Activated naive CD8-positive, alpha-beta T cell treated with anti-CD3 and anti-CD28 coated beads for 36 hours (primary cell): ENCODE measurements at places on chromosomes 6 and 20. TPM values are rescaled to one million over a fixed set of nuclear protein-coding genes. Genes with fewer than 3 reads are reported as not detected.

DNA sequence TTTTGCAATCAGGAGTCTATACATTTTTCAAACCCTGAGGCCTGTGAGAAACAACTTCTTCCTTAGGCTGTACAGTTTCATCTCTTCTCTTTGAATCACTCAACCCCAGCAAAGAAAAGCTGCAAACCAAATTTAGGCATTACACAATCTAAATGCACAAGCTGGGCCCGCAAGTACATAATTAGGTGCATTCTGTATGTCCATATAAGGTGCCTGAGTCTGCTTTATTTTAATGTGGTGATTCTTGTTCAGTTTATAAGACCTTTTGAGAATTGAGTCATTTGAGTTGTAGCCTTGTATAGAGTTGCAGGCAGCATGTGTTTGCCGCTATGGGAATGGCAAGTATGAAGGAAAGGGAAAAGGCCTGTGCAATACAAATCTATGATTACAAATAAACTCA, 709.6 kb upstream of the MARCKS start:
- DNase-seq = no peak

GRCh38 chr20:48656661-48657211, 171.1 kb downstream of the PREX1 start:
- DNase-seq = no peak

DNA sequence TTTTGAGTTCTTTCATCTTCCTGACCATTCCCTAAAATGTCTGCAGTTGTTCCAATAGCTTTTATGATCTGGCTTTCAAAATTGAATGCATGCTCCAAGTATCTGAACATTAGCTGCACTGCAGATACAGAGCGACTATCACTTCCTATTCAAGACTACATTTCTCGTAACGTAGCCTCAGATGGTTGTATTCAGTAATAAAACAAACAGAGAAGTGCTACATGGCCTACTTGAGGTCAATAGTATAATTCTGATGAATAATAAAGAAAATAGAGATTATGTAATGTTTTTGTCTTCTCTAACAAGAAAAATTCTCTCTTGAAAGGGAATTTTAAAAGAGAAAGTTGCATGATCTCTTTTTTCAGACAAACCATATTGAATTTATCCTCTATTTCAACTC, 333.9 kb upstream of the IRAK1BP1 start:
- DNase-seq = no peak

The SAMD5 gene
- not detected for total RNA-seq

The RCAN2 gene
- total RNA-seq = not detected

The OARD1 gene
- 44.2 TPM for total RNA-seq

DNA sequence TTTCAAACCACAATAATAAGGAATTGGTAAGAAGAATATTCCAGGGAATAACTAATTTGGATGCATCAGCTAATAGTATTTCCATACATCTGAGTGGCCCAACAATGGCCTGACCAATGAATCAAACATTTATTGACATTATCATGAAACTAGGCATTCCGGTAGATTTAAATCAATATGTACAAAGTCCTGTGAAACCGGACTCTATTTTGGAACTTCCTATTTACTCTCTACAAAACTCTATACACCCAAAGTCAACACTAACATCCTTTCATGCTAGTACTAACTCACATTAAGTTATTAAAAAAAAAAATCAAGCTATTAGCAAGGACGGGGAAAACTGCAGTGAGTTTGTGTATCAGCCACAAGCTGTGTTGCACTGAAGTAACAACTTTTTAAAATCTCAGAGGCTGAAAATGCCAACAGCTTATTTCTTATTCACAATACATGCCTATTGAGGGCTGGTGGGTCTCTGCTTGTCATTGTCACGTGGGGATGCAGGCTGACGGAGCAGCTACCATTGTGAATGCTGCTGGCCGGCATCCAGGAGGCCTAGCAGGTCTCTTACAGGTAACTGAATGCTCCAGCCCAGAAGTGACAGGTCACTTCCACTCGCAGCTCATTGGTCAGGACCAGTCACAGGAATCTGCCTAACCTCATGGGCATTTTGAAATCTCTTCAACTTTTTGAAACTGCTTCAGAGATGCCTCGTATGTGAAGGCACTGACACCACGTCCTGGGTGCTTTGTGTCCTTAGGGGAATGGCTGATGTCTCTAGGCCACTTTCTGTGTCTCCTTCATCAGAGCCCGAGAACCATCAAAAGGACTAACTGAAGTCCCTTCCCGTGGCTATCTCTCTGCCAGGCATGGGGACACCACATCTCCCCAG, 76.3 kb downstream of the SLC22A23 start:
- no peak for DNase-seq

DNA sequence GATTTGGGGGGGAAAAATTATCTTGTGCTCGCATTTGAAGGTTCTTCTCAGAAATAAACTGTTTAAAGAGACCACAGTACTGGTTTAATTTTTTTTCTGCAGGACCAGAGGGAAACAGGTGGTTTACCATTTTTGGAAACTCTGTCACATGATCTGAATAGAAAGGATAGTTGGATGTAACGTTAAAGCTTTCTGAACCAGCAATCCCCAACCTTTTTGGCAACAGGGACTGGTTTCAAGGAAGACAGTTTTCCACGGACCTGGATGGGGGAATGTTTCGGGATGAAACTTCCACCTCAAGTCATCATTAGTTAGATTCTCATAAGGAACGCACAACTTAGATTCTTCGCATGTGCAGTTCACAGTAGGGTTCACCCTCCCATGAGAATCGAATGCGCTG, 50.4 kb downstream of the MCM8 start:
- no peak for DNase-seq

The PHACTR1 gene
- total RNA-seq = 0.58 TPM

GRCh38 chr6:137214931-137215330, 4.3 kb downstream of the IFNGR1 start:
- DNase-seq = no peak

The ACTL10 gene
- 4.1 TPM for total RNA-seq

DNA sequence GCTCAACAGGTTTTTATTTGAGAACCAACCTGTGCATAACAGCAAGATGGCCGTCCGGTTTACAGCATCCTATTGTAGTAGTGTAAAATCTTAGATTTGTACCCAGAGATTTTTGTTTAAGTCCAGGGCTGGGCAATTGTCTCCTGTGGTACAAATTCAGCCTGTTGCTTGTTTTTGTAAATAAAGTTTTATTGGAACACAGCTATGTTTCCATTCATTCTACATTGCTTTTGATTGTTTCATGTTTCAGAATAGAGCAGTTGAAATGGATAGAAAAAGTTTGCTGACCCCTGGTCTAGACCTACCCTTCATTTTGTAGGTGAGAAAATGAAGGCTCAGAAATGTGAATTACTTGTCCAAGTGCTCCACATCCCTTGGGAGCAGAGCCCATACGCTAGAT, 8.5 kb downstream of the SMPDL3A start:
- DNase-seq = no peak

GRCh38 chr20:31680286-31681127, 42.2 kb downstream of the BCL2L1 start:
- no peak for DNase-seq

The ADGRF5 gene
- total RNA-seq = not detected

DNA sequence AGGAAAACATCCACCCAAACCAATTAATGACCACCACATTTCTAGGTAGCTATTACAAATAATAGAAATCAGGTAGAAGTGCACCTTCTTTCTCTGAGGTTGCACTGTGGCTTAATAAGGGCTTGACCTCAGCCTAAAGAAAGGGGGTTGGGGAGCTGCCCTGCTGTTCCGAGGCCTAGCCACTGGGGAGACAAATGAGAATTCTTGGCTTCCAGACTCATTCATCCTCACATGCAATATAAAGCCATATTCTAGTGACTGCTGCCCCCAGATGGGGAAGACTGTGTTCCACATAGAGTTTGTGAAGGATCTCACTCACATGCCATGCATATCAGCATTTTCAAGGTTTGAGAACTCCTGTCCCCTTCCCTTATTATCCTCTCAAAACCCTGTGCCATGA, 22.9 kb downstream of the SAYSD1 start:
- DNase-seq = no peak

GRCh38 chr6:157714153-157714490, 108.9 kb upstream of the SNX9 start:
- DNase-seq = no peak

DNA sequence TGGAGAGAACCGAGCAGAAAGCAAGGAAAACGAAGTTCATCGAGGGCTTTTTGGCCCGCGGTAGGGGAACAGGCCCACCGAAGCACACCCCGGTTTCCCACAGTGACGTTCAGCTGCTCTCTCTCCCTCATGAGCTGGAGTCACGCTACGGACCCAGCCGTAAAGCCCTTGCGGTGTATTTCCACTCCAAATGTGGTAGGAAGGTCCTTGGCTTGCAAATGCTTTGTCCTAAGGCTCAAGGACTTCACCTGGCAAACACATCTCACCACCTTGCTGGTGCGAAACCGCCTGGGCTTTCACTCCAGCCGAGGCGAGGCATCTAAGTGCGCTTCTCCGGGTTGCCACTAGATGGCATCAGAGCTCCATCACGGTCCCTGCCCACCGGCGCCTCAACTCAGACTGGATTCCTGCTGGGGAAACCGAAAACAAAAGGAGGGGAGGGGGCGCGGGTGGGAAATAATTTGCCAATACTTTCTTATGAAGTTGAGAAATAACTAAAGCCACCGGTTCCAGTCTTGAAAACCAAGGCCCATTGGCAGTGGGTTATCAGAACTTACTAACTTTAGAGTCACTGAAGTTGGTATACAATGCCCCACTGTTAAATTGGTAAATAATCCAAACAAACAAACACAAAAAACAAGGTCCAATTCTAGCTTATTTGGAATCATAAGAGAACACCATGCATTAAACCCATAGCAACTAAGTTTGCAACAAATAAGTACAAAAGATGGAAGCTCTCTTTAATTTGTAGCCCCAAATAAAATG, 13.4 kb upstream of the FOXC1 start:
- DNase-seq = peak; percentile 58

The APOM gene
- total RNA-seq = 5.1 TPM

- no peak for DNase-seq
Measured at GRCh38 chr6:8041913-8042583, 22.1 kb downstream of the BLOC1S5 start.

DNA sequence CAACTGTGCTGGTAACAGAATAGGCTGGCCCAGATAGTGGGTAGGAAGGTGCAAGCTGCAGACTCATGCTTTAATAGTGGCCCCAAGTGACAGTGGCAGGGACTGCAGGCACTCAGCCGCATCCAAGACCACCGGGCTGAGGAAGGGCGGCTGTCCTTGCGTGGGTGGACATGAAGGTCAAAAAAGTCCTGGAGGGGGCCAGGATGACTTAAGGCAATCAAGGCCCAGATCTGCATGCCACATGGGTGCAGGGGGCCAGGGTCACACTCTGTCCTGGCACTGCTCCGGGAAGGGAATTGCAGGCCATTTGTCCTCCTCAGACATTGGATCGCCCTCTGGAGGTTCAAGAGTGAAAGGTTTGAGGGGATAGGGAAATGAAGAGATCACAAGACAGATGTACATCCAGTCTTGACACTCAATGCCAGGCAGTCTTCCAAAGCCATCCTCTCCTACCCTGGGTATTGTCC, 10.4 kb upstream of the VNN2 start:
- peak; percentile 35 for DNase-seq

- no peak for DNase-seq
Measured at GRCh38 chr20:56091628-56092234, 86.4 kb upstream of the CBLN4 start.

The ECT2L gene
- total RNA-seq = not detected

DNA sequence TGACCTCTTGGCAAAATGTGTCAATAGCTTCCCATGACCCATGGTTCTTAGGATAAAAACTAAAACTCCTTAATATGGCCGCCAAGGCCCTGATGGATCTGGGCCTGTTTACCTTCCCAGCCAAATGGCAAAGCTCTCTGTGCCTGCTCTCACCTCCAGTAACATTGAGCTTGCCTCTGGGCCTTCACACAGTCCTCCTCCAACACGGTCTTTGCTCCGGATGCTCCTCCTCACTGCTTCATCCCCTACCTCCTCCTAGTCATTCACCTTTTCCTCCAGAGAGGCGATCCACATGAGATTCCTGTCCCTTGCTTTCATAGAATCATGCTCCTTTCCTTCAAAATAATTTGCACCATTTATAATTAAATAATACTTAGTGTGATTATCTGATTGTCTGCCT, 172.3 kb upstream of the AFDN start:
- no peak for DNase-seq

The TNNC2 gene
- not detected for total RNA-seq

DNA sequence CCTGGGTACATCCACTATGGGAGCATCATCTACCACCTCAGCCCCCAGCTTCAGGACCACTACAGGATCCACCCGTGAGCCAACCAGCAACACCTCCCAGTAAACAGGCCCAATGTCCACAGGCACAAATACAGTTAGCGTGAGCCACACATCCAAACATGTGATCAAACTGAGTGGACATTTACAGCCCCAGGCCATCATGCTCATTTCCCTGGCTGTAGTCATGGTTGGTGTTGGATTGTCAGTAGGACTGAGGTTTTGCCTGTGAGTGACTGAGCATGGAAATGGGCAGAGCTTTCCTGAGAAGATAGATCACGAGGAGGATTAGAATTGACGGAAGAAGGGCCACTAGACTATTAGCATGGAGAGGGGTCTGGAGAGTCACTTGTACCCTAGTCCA, 10.7 kb upstream of the MUC21 start:
- DNase-seq = no peak

The ZNF184 gene
- 8.9 TPM for total RNA-seq

DNA sequence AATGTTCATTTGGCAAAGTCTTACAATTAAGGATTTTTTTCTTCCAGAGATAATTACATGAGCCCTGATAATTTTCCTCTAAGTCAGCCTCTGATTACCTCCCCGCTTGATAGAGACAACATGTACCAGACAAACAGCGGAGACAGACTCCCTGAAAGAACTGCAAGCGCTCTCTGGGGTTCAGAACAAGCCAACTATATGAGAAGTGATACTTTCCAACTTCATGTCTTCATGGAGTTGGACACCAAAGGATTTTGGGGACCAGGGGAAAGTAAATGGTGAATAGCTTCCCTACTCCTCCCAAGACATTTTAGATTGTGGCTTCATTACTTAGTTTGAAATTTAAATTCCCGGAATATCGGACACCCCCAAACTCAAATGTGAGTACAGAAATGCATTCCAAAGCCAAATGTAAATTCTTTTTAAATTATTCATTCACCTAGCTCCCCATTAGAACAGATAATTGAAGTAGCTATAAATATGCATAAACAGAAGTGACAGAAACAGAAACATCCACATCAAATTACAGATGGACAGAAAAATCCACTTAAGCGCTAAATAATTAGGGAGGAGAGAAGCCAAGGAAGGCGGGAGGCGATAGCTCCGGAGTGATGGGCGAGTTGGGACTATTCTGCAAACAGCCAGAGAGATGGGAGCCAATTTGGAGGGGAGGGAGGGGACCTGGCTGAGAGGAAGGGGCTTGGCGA, 129.7 kb upstream of the AKAP12 start:
- no peak for DNase-seq

GRCh38 chr6:161105408-161105807, 113.8 kb downstream of the MAP3K4 start:
- DNase-seq = no peak

GRCh38 chr6:161445021-161445799, 171.3 kb upstream of the AGPAT4 start:
- no peak for DNase-seq

The FERMT1 gene
- total RNA-seq = 0.52 TPM

The CLDN20 gene
- not detected for total RNA-seq

- DNase-seq = no peak
Measured at GRCh38 chr20:58150772-58151171, 77.7 kb downstream of the ANKRD60 start.
